ENCODE measurements at places on chromosomes 2 and 18.

DNA sequence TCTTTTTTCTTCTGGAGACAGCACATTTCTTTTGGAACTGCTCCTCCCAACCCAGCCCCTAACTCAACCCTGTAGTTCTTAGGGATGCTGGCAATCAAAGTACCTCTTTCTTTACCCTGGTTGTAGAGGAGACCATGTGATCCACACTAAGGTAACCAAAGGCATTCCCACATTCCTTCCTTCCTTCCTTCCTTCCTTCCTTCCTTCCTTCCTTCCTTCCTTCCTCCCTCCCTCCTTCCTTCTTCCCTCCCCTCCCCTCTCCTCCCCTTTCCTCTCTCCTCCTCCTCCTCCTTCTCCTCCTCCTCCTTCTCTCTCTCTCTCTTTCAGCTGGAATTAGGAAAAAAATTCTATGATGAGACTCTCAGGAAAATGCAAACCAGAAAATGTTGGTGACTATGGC lies 13.8 kb upstream of the RAPH1 start:
- DNase-seq, result no peak

DNA sequence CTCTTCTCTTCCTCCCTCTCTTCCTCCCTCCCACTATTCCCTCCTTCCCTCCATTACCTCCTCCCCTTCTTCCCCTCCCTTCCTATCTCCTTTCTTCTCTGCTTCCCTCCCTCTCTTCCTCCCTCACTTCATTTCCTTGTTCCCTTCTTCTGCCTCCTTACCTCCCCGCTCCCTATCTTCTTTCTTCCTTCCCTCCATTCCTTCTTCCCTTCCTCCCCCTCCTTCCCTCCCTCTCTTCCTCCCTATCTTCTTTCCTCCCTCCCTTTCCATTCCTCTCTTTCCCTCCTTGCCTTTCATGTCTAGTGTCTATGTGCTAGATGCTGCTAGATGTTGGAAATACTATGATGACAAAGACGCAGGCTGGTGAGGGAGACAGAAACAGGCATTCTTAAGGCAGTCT lies 246.0 kb downstream of the TDRD15 start:
- no peak for DNase-seq

DNA sequence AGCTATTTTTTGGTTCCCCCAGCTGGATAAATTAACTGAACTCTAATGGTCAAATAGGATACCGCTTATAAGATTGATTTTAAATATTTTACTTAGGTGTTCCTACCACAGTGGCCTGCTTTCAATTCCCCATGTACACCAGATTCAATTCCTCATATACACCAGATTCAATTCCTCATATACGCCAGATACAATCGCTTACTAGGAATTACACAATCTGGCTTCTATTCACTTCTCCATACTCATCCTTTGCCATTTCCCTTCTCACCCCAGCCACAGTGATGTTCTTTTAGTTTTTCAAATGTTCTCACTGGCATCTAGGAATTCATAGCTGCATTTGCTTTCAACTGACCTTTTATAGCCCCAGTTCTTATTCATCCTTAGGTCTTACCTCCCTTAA lies 66.5 kb downstream of the SLC40A1 start:
- no peak for DNase-seq

DNA sequence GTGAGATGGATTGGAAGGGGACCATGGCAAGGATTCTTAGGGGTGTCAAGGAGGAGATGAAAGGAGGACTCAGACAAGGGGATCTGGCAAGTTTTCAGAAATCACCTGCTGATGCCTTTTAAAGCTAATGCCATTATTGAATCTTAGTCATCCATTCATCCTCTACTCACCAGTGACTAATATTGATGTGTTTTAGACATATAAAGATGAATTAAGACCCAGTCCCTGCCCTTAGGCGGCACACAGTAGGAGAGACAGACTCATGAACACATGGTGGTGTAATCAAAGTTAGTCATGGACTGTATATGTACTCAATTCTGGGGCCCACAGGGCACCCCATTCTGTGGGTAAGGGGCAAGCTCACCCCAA lies 56.5 kb upstream of the ATL2 start:
- no peak for DNase-seq

- no peak for DNase-seq
These were observed 176.1 kb upstream of the KLF7 start for GRCh38 chr2:207341804-207342203.

DNA sequence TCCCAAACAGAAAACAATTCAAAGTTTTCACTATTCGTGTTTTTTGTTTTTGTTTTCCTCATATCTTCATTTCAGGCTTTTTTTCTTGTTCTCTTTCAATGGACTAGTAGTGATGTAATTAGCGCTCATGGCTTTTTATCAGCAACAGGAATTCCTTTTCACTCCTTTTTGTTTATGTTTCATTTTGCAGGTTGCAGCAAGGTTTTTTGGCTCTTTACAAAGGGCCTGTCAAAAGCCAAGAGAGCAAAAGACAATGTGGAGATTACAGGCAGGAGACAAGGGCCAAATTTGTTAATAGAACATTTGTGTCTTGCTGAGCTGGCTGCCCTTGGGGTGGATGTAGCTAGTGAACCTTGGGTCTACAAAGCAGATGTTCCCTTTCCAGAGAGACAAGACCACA lies 467.4 kb upstream of the CDH20 start:
- no peak for DNase-seq

- DNase-seq, result peak; percentile 39
These were observed 52.6 kb downstream of the TRIP12 start for GRCh38 chr2:229869226-229869625.

DNA sequence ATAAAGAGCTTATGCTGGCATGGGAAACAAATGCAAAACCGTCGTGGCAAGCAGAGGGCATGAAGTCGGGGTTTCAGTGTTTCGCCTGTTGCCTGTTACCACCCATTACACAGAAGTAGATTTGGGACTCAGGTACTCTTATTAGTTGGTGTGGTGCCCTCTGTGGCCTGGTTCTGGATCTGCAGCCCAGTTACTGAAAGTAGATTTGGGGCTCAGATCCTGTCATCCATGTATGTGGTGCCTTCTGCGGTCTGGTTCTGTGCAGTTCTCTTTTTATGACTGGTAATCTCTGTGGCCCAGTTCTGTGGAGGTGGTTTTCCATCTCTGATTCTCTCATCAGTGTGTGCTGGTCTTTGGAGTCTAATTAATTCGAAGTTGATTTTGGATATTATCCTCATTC lies 45.2 kb downstream of the ADNP2 start:
- DNase-seq, result peak; percentile 32

GRCh38 chr2:55224761-55225261 lies 7.3 kb downstream of the CLHC1 start:
- no peak for DNase-seq

DNA sequence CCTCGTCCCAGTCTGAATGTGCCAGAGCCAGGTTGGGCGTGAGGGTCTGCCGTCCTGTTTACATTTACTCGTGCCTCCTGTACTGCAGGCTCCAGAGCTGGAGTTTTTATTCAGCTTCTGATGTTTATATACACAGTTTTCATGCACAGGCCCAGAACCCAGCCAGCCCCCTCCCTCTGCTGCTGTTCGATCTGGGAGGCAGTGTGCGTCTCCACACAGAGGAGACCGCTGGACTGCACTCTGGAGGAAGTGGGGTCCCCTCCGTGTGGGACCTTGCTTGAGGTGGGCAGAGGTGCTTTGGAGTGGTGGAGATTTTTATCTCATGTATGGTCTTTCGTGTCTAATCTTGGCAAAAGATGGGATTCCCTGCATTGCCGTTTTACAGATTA lies 90.6 kb downstream of the GLI2 start:
- DNase-seq, result no peak

DNA sequence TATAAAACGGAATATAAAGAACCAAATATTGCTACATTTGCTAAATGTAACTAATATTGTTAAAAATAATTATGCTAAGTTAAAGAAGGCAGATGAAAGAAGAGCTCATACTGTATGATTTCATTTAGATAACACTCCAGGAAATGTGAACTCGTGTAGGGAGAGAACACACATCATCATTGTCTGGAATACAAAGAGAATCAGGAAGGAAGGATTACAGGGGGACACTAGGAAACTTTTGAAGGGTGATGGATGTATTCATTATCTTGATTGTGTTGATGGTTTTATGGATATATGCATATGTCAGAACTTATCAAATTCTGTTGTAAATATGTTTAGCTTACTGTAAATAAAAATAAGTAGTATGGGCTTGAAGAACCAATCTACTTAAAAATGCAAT lies 104.1 kb upstream of the TRIB2 start:
- no peak for DNase-seq

DNA sequence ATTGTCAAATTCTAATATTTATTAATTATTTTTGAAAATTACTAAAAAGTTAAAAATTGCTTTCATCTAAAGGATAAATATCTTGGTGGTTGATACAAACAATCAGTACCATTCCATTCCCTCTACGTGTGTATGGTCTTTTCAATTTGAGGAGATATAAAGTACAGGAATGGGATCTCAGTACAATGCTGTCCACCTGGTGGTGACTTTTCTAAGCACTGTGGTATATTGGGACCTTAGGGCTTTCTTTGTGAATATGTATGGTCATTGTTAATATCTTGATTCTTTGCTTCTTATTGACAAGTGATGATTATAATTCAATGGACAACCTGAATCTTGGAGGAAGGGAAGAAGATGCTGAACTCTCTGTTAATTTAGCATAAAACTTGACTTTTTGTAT lies 83.1 kb downstream of the NBEAL1 start:
- no peak for DNase-seq

DNA sequence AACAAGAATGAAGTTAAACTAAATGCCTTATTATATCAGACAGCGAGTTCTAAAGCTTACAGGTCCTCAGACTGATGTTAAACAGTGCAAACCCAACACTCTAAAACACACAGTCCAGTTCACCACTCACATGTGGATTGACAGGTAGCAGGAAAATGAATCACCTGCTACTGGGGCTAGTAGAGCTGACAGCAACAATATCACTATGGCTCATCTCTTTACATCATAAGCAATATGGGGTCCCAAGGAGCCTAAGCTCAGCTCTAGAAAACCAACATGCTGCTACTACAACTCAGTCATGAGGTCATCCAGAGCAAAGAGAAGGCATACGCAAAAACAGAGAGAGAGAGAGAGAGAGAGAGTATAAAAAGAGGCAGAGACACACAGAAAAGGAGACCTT lies 145.4 kb downstream of the NBAS start:
- no peak for DNase-seq

DNA sequence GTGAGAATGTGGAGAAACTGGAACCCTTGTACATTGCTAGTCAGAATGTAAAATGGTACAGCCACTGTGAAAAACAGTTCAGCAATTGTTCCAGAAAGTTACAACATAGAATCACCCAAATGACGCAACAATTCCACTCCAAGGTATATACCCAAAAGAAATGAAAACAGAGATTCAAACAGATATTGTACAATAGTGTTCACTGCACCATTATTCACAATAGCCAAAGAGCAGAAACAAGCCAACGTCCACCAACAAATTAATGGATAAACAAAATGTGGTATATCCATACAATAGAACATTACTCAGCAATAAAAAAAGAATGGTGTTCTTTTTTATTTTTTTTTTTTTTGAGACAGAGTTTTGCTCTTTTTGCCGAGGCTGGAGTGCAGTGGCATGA lies 10.9 kb downstream of the CLASP1 start:
- DNase-seq, result no peak

- no peak for DNase-seq
These were observed 613.3 kb downstream of the TSN start for GRCh38 chr2:122368576-122369243.

- no peak for DNase-seq
These were observed 29.8 kb downstream of the PXDN start for GRCh38 chr2:1714291-1715064.

DNA sequence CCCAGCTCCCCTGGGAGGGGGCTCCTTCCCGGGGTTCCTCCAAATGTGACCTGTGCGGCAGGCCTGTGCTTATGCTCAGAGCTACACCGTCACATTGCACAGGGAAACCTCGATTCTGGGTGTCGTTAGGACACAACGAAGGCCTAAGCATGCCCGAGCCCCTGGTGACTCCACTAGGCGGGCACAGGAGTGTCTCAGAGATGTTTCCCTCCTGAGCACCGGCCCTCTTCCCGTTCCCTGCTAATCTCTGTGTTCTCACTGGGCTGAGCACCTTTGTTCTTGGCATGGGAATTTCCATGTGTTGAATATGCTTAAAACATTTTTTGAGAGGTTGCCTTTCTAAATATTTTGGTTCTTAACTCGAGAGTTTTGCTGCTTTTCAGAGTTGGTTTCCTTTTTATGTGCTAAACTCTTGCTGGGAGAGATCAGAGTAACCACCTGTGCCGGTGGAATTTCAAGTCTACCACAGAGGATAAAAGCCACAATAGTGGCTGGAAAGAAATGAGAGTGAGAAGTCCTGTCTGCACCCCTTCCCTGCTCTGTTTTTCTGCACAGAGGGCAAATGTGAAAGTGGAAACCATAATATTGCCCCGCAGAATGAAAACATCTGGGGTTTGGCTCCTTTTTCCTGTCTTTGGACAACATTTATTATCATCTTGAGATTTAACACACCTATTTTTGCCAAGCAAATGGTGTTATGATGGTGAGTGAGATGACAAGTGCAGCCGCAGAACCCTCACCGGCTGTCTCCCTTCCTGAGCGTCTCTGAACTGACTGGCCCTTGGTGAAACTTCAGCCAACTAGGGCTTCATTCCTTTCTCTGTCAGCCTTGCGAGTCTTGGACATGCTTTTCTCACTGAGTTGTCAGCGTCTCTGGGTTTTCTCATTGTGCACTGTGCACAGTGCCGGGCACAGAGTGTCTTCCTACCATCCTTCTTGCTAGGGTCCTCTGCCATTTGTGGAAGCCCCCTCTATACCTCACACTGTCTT lies 154.1 kb downstream of the VAPA start:
- DNase-seq, result no peak

DNA sequence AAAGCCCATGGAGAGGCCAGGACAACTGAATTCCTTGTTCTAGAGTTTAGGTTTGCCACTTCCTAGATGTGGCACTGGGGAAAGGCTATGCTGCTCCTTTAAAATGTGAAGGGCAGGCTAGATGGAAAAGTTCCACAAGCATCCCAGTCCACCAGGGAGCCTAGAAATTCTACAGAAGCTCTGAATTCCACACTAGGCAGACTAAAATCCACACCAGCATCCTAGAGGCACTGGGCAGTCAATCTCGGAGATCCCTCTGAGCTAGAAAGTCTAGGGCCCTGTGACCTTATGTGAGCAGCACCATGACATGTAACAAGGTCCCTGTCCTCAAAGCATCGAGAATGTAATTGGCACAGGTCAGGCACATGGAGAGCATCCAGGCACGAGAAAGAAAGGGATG lies 71.5 kb downstream of the LYPD1 start:
- no peak for DNase-seq

- peak; percentile 31 for DNase-seq
These were observed 42.2 kb downstream of the FRZB start for GRCh38 chr2:182824056-182824766.
